Mammary epithelial cell (primary cell): ENCODE measurements at places on chromosomes 4 and X. TPM values are rescaled to one million over a fixed set of nuclear protein-coding genes. Genes with fewer than 3 reads are reported as not detected.

The MAEA gene
- polyA plus RNA-seq, result 120 TPM

The DMP1 gene
- polyA plus RNA-seq, result not detected

The XK gene
- 0.26 TPM for polyA plus RNA-seq

The EXOC1L gene
- not detected for polyA plus RNA-seq

The LUZP4 gene
- not detected for polyA plus RNA-seq
